ENCODE measurements at places on chromosomes 4 and X.

DNA sequence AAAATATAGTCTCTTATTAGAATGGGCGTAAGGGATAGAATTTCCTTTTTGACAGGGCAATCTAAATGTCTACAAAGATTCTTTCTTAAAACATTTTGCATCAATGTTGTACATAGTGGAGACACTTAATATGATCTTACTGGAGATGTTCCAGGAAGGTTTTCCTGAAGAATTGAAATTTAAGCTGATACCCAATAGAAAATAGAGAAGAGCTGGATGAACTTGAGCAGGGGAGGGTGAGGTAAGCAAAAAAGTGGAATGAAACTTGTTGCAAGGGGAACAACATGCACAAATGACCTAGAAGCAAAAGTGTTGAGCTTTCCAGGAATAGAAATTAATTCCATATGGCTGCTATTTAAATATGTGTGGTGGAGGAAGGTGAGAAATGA is 19.7 kb downstream of the SLAIN2 start:
- peak; percentile 40 for DNase-seq

DNA sequence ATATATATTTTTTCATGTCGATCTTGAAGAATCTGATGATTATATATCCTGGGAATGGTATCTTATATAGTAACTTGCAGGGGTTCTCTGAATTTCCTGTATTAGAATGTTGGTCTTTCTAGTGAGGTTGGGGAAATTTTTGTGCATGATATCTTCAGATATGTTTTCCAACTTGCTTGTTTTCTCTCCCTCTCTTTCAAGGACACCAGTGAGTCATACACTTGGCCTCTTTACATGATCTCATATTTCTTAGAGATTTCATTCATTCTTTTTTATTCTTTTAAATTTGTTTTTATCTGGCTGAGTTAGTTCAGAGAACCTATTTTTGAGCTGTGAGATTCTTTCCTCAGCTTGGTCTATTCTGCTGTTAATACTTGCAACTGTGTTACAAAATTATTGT is 27.2 kb upstream of the C4orf17 start:
- DNase-seq: peak; percentile 11

DNA sequence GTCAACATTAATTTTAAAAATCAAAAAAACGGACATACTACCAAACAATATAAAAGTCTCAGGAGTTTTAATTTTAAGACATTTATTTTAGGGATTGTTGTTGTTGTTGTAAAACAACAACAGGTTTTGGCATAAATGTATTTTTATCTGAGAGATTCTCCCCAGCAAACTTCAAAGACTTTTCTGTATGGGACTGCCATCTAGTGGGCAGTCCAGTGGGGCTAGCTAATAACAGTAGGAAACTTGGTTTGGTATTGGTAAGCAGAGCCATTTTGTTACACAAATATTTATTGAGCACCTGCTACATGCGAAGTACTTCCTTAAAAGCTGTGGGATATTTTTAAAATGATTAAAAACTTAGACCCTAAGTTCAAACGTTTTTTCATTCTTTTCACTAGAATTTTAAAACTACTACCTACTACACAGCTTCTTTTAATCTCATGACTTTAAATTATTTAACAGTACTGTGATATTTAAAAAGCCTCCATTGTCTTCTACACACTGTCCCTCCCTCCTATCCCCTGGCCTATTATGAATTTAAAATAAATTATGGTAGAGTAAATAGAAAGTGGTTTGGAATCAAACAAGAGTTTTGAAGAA is 1028.4 kb upstream of the INTU start:
- peak; percentile 48 for DNase-seq

GRCh38 chr4:144575181-144575580 is 70.8 kb upstream of the HHIP start:
- no peak for DNase-seq

DNA sequence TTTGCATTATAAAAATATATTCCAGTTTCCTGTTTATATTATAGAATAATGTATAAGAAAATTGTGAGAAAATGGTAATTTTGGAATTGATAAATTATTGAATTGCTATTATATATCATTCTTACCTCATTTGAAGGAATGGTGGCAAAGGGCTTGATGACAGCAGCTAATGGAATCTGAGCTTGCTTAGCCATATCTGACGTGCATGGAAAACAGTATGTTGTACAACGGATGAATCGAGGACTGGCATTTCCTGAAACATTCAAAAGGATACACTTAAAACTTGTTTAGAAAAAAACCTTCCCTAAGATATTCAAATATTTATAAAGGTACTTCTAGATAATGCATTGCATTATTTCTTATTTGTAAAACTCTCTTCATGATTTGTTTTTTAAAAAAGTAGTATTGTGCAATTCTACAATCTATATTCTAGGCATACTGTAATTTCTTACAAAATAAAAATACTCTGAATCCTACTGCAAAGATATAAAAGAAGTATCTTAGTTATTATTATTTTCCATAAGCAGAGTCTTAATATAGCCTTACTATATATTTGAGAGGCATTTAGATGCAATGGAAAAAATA is 38.3 kb downstream of the SEC24D start:
- DNase-seq: peak; percentile 57
